ENCODE measurements at places on chromosomes 13 and 19.

DNA sequence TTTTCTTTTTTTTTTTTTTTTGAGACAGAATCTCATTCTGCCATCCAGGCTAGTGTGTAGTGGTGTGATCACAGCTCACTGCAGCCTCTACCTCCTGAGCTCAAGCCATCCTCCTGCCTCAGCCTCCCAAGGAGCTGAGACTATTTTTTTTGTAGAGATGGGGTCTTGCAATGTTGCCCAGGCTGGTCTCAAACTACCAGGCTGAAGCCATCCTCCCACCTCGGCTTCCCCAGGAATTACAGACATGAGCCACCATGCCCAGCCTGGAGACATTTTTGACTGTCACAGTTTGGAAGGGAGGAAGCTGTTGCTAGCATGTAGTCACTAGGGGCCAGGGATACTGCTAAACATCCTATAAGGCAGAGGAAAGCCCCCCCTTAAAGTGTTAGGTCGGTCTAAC lies 23.9 kb downstream of the ZIC5 start:
- DNase-seq, result no peak

DNA sequence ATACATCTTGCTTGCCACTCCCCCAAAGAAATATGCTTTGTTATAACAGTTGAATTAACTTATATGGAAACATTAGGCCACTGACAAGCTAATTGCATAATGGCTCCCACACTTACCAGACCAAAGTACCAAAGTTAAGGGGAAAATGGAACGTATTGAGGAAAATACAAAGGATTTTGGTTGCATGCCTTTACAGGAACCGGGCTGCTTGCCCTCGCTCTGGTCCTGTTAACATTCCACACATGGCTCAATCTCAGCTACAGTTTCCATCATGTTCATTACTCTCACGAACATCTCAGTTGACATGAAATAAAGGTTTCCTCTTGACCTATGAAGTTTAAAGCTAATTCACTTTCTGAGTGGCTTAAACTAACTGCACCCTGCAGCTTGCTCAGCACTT lies 220.7 kb upstream of the RXFP2 start:
- no peak for DNase-seq

- DNase-seq, result no peak
These were observed 258.5 kb downstream of the COG6 start for GRCh38 chr13:39913928-39914327.

GRCh38 chr19:12664406-12665280 lies 1.9 kb downstream of the MAN2B1 start:
- DNase-seq, result no peak

DNA sequence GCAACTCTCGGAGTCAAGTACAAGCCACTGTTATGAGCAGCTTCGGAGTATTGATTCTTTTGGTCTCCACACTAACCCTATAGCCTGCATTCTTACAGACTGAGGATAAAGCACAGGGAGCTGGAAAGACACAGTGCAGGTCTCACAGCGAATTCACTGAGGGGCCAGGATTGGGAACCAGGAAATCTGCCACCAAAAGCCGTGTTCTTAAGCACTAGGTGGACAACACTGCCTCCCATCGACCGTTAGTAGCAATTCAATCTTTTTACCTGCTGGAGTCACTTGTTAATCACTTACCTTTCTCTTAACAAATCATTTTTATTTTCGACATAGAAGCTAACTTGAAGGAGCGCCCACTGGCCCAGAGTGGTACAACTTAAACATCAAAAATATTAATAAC lies 6.3 kb downstream of the PMIS2 start:
- DNase-seq, result no peak

GRCh38 chr19:50434525-50434924 lies 1.8 kb downstream of the MYBPC2 start:
- DNase-seq, result no peak

DNA sequence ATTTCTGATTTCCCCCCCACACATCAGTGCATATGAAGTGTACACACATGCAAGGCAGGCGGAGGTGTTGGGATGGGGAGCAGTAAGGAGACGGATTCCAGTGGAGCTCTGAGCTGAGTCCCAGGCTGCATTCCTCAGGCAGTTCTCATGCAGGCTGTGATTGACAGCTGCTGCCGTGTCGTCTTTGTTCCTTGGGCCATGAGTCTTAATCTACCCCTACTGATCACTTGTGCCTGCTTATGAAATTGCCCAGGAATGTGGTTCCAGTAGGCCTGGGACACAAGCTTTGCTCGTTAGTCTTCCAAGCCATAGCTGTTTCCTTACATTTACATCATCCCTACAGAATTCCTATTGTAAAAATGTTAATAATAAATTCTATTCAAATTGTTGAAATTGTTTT lies 1241.9 kb downstream of the UQCRFS1 start:
- DNase-seq, result no peak
